ENCODE measurements at places on chromosomes 12 and 14.

DNA sequence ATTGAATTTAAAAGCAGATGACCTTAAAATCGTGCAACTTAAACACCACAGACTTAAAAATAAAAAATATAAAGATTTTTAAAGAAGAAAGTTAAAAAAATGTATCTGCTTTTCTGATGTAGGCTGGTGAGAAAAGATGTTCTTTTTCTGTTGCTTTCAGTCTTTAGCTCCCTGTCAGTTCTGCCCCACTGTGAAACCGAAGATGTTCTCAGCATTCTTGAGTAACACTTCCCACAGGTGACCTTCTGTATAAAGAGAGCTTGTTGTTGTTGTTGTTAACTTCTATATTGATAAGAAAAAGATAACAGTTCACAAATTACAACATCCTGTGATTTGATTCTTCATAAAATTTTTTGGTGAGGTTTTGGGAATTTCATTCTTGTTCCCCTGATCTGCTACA is 377.9 kb upstream of the RGS6 start:
- DNase-seq = no peak

- DNase-seq = no peak
Observed at GRCh38 chr12:53103860-53104305, 597 bp downstream of the SOAT2 start.

- DNase-seq = no peak
Observed at GRCh38 chr14:99792210-99792535, 1.0 kb upstream of the EML1 start.

DNA sequence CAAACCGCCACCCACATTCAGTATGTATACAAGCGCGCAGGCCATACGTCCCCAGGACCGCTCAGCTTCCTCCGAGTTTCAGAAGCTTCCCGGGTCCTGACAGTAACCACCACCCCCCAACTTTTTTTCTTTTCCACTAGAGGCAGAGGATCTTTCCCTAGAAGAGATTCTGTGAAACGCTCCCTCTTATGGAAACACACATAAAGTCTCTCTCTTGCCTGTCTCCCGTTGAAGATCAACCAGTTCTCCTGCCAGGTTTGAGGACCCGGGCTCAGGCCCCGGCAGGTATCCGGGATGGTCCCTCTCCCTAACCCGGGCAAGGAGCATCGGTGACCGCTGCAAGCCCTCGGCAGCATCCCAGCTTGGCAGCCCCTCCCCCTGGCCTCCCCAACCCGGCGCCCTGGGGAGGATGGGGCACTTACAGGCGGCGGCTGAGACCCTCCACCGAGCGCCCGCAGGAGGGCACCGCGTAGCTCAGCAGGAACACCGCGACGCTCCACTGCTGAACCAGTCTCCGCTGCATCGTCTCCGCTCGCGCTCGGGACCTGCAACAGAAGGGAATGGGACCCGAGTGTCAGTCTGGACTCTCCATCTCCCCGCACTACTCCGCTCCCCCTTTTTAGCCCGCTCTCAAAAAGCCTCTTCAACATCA is 3.4 kb downstream of the PTHLH start:
- DNase-seq = peak; percentile 8

DNA sequence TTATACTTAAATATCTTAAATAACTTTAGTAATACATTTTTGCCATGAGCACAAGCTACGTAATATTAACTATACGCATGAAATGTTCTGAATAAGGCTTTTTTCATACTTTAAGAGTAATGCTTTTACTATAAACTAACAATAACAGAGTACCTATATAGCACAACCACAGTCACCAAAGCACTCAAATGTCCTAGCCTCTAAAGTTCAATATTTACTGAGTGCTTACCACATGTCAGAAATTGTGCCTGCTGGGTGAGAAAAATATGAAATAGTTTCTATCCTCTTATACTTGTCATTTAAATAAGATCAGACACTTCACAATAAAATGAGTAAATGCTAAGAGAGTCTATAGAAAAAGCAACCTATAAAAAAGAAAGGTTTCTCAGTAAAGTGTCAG is 83.1 kb downstream of the SH2B3 start:
- DNase-seq = no peak

DNA sequence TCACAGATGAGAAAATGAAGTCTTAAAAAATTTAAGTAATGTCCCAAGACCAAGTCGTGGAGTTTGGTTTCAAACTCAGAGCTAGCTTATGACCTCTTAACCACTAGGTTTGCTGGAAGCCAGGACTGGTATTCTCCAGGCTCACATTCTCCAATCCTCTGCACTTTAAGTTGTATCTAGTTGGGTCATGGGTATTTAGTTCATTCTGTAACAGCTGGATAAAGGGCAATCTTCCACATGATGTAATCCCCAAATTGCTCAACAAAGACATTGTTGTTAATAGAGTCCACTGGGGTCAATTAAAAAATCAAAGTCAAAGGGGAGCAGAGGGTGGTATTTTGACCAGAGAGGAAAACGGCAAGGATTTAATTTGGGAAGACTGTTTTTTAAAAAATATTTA is 17.8 kb upstream of the GAS2L3 start:
- DNase-seq = no peak

- DNase-seq = no peak
Observed at GRCh38 chr14:29223947-29224346, 457.4 kb downstream of the FOXG1 start.

GRCh38 chr12:89448526-89448925 is 76.1 kb downstream of the GALNT4 start:
- no peak for DNase-seq

- DNase-seq = no peak
Observed at GRCh38 chr14:87139299-87139698, 853.7 kb downstream of the GALC start.

DNA sequence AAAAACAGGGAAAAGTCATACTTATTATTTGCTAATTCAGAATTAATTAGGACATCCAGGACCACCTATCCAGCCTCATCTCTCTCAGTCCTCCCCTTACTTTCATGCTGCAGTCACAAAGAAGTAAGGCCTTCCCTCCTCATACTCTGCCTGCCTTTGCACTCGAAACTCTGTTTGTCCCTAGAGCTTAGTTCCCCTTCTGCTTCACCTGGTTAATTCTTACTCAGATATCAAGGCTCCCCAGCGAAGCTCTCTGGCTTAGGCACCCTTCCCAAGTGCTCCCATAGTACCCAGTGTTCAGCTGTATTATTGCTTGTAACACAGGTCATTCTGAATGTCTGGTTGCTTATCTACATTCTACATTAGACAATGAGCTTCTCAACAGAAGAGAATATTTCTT is 81.3 kb downstream of the ERGIC2 start:
- no peak for DNase-seq

DNA sequence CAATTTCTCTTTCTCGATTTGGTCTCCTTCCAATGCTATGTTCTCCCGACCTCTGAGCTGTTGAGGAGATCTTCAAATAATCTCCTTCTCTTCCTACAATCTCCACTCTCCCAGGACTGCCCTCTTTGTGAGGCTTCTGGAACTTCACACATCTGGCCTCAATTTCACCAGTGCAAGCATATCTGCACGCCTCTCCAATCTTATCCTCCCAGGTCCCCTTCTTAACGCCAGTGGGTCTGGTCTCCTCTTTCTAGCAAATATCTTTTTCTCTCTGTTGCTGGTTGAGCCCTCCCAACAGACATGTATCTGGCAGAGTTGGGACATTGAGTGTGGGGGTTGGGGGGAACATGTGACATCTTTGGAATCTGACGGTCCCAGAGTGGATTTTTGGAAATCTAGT is 17.9 kb downstream of the RTL1 start:
- DNase-seq = no peak

GRCh38 chr14:91047174-91047753 is 13.2 kb downstream of the RPS6KA5 start:
- no peak for DNase-seq

- no peak for DNase-seq
Observed at GRCh38 chr12:40063414-40063813, 42.5 kb downstream of the SLC2A13 start.

- no peak for DNase-seq
Observed at GRCh38 chr12:113069149-113069548, 12.6 kb downstream of the DTX1 start.

GRCh38 chr12:32437095-32437515 is 37.7 kb downstream of the FGD4 start:
- DNase-seq = no peak

GRCh38 chr14:61476105-61476753 is 154.8 kb downstream of the PRKCH start:
- DNase-seq = no peak

- no peak for DNase-seq
Observed at GRCh38 chr12:5232826-5233500, 189.3 kb downstream of the KCNA5 start.

GRCh38 chr12:9943240-9943639 is 11.1 kb upstream of the CLEC2A start:
- DNase-seq = peak; percentile 12

- no peak for DNase-seq
Observed at GRCh38 chr12:56348776-56349175, 10.1 kb downstream of the IL23A start.

- DNase-seq = peak; percentile 85
Observed at GRCh38 chr12:110661337-110661972, 27.5 kb downstream of the HVCN1 start.

- no peak for DNase-seq
Observed at GRCh38 chr12:74780182-74780849, 242.7 kb downstream of the ATXN7L3B start.

- DNase-seq = no peak
Observed at GRCh38 chr12:47408171-47408871, 297.5 kb downstream of the RPAP3 start.

DNA sequence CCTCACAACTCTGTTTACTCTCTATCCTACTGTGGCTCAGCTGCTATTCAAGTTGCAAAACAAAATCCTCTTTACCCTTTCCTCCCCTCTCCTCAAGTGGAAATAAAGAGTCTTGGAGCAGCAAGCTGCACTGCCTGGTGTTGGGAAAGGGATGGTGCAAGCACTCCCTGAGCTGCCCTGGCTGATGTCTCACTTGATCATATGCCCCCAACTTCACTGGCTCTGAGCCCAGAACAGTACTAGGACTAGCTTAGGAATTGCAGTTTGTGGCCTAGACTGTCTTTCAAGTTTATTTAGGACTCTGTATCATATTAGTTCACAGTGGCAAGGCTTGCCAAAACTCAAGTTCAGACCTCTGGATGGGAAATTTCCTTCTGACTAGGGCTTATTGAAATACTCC is 1683.8 kb upstream of the SEL1L start:
- no peak for DNase-seq

- peak; percentile 60 for DNase-seq
Observed at GRCh38 chr12:6632026-6632983, 3.5 kb downstream of the LPAR5 start.

DNA sequence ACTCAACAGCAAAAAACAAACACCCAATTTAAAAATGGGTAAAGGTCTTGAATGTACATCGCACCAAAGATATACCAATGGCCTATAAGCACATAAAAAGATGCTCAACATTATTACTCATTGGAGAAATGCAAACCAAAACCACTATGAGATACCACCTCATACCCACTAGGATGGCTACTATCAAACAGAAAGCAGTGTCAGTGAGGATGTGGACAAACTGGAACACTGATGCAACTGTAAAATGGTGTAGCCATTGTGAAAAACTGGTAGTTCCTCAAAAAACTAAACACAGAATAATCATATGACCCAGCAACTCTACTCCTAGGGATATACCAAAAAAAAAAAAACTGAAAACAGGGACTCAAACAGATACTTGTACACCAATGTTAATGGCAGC is 49.3 kb downstream of the CDK17 start:
- DNase-seq = no peak

DNA sequence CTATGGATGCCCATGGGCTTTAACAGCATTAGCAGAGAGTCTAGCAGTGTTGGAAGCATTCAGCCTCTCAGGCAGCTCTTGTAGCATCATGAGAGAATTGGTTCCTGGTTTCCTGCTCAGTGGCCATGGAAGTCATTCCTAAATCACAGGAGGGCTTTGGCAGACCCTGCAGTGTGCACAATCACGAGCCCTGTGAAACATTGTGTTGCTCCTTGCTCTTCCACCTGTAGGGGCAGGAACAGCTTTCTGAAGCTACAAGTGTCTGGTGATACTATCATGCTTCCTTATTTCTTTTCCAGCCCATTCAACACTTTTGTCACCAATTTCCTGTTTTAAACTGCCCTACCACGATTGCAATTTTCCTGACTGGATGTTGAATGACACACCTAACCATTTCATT is 402.2 kb upstream of the USP15 start:
- no peak for DNase-seq

DNA sequence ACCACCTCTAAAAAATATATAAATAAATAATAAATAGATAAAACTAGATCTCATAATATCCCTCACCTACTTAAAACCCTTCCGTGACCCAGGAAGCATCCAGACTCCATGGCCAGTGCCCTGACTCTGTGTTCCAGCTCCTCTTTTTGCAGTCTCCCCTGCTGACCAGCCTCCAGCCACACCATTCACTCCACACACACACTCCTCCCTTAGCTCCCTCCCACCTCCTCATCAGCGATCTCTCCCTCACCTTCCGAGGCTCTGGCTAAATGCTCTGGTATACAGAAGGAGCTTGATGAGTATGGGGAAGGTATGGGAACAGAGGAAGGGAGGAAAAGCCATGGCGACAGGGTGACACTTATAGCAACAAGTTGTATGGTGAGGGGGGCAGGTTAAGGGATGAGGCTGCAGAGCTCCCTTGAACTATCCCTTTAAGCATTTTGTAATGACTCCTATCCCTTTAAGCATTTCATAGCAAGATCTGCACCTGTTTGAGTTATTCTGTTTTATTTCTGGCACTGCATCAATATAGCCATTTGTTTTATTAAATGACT is 26.1 kb upstream of the EIF4B start:
- DNase-seq = no peak

GRCh38 chr12:130787445-130788410 is 51.3 kb downstream of the STX2 start:
- no peak for DNase-seq

DNA sequence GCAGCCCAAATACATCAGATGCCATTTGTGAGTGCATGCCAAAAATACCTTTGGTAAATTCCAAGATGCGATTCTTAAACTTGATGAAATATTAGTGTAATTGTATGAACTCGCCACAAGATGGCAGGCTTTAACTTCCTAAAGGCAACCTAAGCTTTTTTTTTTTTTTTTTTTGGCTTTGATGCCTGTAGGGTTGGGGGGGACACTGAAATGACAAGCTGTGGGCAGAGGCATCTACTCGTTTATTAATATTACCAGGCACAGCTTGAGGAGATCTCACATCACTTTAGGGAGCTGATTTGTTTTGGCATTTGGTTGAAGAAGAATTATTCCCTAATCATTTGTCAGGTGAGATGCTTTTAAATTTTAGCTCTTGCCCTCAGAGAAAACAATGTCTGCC is 126.7 kb upstream of the CCDC196 start:
- DNase-seq = peak; percentile 7

DNA sequence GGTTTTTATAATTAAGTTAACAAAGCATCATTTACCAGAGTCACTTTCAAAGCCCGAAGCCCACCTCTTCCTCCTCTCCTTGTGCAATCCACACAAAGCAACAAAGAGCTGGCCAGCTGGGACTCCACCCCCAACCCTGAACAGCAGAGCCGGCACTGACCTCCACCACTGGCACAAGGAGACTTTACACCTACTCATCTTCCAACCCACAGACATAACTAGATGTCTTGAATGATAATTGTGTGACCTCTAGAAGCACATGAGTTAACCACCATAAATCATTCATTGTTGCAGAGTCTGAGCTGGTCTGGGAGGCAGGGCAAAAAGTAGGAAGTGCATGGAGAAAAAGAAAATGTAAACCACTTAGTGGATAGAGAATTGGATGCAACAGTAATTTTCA is 72.2 kb downstream of the ST8SIA1 start:
- DNase-seq = no peak
